ENCODE measurements at places on chromosomes 12 and 14.

GRCh38 chr12:51275088-51275487, 4.9 kb upstream of the SMAGP start:
- DNase-seq, result no peak

- DNase-seq, result no peak
These were observed 65.5 kb upstream of the PRKD1 start for GRCh38 chr14:29993143-29993542.

DNA sequence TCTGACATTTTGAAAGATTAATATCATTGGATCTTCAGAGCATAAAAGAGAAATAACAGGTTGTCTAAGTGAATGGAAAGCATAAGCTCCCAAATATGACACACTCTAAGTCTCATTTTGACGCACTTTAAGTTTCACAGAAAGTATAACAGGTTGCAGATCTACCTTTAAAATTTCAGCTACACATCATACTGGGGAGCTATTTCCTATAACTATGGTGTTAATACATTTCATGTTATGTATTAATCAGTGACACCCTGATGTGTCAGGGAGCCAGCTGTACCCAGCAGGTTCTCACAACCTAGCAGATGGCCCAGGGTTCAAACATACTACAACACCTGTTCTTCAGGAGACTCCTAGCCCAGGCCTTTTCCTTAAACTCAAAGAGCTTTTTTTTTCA, 31.1 kb upstream of the TMX1 start:
- DNase-seq, result no peak

DNA sequence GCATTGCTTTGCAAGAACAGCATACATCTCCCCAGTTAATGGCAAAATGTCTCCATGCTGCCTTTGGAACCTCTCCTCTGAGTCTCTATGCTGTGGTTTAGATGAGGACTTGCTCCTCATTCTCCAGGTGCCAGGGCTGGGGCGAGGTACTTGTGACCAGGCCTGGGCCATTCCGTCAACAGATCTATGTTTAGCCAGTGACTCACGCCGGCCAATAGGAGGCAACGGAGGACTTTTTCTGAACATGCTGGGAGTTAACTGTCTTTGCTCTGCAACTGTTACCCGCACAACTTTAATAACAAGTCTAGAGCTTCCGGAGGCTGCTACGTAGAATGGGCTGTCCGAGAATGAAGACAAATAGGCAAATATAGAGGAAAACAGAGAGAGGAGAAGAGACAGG, 214.2 kb downstream of the GLT1D1 start:
- no peak for DNase-seq

DNA sequence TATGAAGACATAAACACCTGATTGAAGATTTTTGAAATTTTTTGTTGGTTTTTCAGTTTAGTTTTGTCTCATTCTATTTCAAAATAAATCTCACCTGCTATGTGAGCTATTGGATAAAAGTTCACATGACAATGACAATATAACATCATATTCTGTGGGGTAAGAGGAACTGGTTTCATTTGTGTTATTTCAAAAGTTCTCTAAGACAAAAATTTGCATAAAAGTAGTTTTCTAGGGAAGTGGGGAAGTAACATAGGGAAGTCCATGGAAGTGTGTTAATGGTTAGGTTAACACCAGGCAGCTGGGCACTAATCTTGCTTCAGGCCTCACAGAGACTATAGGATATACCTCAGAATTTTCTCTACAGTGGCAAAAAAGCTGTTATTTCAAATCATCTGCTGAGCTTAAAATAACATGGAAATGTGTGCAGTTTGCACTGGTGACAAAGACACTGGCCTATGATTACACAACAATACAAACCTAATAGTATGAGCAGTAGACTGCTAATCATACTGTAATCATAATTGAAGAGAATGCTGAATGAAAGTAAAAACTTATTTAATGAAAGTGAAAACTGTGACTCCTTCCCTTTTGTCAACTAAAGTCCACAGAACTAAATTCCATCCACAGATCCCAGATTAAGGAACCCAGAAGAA, 710.6 kb upstream of the TMEM132C start:
- DNase-seq, result no peak

DNA sequence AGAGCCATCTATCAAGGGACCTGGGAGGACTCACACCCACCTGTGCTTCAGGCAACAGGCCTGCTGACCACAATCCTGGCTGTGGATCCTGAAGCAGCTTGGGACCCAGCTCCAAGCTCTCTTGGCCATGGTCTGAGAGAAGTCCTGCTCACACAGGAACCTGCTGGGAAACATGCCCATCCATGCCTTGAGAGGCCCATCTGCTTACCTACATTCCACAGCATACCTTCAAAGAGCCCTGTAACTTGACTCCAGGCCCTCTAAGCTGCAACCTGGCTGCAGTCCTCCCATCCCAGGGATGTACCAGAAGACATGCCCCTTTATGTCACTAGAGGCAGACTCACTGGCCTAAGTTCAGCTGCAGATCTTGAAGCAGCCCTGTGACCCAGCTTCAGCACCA, 61.7 kb upstream of the AMIGO2 start:
- no peak for DNase-seq

GRCh38 chr12:98916106-98916505, 271.0 kb downstream of the APAF1 start:
- DNase-seq, result no peak

GRCh38 chr12:130127912-130128789, 34.1 kb upstream of the FZD10 start:
- DNase-seq, result no peak

DNA sequence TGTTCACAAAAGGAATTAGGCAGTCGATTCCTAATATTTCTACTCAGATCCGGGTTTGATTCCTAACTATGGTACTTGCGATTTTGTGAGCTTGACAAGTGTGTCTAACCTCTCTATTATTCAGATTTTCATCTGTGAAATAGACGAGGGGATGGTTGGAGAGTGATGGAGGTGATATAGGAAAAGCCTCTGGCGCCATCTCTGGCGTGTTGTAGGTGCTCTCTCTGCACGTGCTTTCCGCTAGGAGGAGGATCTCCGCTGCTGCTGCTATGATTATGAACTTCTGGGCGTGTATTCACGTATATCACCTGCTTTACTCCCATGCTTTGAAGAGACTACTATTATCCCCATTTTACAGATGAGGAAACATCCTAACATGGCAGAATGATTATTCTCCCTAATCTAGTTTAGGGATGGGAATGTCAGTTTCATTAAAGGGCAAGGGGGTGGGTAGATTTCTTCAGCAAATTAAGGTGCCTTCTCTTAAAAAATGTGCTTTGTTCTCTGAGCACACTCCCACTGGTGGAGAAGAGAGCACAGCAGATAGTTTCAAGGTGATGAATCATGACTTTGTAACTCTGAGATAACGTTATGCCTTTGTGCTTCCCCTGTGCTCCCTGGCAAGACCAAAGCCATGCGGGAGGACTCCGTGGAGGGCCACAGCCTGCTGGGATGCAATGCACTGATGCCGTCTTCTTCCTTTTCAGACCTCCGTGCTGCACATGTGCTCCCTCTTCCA, 97.1 kb downstream of the PRIMA1 start:
- no peak for DNase-seq

- DNase-seq, result no peak
These were observed 61.3 kb upstream of the GPR68 start for GRCh38 chr14:91305650-91306431.

DNA sequence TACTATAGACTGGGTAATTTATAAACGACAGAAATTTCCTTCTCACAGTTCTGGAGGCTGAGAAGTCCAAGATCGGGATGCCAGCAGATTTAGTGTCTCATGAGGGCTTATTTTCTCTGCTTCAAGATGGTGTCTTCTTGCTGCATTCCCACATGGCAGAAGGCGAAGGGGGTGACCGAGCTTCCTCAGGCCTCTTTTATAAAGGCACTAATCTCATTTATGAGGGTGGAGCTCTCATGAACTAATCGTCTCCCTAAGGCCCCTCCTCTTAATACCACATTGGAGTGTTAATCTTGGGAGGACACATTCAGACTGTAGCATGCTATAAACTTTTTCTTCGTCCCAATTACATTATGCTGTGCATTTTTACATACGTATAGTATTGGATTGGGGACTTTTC, 200.4 kb upstream of the ARHGAP5 start:
- DNase-seq, result no peak

- DNase-seq, result no peak
These were observed 60.0 kb downstream of the FAR2 start for GRCh38 chr12:29208936-29209701.

Data from germinal center (tissue), 1 donor.